ENCODE measurements at places on chromosomes 1 and 21.

GRCh38 chr1:102772831-102773230 lies 335.5 kb downstream of the COL11A1 start:
- DNase-seq, result no peak

- no peak for DNase-seq
These were observed 572 bp downstream of the ATP1B1 start for GRCh38 chr1:169106921-169107602.

DNA sequence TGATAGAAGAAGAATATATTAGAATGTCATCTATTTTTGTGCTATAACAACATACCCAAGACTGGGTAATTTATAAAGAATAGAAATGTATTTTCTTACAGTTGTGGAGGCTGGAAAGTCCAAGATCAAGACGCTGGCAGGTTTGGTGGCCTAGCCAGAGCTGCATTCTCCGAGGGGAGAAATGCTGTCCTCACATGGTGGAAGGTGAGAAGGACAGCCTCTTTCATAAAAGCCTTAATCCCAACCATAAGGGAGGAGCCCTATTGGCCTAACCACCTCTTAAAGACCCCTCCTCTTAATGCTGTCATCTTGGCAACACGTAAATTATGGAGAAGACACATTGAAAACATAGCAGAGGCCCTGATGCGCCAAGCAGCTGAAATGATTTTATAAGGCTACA lies 60.1 kb upstream of the KAZN start:
- DNase-seq, result no peak

DNA sequence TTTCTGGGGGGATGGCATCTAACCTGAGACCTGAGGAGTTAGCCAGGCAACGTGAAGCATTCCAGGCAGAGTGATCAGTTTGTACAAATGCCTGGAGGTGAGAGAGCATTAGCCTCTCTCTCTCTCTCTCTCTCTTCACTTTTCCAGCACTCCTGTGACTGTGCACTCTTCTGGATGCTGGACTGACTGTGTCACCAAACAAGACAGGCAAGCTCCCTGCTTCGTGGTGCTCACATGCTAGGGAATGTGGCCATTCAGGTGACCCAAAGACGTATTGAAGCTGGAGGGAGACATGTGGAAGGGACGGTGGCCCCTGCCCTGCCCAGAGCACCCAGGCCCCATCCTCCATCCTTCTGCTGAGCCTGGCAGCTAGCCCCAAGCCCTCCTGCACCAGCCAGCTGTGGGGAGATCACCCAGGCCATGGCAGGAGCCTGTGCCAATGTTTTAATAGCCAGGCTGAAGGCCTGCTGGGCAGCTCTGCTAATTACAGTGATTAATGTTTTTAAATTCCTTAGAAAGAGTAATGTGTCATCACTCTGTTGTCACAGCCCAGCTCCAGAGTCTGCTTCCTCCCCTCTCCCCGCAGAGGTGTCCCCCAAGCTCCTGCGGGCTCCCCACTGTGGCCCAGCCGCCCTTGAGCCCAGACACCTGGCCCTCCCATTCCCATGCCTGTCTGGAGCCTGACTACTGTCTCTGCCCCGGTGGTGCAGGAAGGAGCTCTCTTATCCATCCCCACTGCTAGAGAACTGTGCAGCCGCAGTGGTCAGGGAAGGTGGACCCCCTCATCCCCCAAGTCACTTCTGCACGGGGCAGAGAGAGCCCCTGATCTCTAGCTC lies 48.9 kb downstream of the UBIAD1 start:
- no peak for DNase-seq

DNA sequence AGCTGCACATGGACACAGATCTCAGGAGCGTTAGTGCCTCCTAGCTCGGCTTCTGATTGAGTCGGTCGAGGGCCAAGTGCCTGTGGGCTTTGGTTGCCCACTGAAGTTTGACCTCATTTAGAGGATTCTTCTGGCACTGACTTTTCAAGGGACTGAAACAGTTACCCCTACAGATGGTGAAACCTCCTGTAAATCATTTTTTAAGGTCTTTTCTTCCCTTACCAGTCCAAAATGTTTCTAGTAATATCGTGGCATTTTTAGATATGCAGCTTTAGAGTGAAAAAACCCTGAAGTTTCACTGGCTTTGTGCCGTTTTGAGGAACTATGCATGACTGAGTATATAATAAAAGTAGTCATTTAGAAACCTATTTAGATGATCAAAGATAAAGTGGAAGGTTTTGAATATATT lies 34.7 kb upstream of the L1TD1 start:
- no peak for DNase-seq

DNA sequence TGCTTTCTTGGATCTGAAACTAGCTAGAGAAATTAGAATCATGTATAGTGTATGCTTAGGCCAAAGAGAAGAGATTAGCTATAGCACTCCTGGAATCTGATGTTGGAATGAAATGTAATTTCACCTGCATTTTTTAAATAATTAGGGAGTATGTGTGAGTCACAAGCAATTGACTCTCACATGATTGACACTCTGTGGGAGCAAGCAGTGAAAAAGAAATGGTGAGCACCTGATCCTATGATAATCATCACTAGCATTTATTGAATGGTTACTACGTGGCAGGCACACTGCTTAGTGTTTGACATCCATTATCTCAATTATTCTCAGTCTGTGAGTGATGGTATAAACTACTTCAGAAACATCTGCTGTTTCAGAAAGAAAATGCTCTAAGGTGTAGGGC lies 176.6 kb downstream of the NRIP1 start:
- DNase-seq, result no peak
